ENCODE measurements at places on chromosomes 4 and X.

DNA sequence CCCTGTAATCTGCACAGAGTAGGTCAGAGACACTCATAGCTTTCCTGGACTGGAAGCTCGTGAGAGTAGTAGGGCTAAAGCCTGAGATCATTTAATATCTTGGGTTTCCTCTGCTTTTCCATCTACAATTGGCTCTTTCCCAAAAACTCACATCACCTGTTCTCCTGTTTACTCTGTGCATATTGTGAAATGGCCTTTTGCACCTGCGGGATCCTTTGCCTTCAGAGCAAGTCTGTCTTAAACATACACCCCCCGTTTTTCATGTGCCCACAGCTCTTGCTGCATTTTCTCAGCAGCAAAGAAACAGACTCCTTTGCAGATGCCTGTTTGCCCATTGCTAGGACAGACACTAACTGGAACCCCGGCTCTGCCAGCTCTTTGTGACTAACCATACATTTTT lies 608.3 kb upstream of the PCDH10 start:
- DNase-seq, result no peak

DNA sequence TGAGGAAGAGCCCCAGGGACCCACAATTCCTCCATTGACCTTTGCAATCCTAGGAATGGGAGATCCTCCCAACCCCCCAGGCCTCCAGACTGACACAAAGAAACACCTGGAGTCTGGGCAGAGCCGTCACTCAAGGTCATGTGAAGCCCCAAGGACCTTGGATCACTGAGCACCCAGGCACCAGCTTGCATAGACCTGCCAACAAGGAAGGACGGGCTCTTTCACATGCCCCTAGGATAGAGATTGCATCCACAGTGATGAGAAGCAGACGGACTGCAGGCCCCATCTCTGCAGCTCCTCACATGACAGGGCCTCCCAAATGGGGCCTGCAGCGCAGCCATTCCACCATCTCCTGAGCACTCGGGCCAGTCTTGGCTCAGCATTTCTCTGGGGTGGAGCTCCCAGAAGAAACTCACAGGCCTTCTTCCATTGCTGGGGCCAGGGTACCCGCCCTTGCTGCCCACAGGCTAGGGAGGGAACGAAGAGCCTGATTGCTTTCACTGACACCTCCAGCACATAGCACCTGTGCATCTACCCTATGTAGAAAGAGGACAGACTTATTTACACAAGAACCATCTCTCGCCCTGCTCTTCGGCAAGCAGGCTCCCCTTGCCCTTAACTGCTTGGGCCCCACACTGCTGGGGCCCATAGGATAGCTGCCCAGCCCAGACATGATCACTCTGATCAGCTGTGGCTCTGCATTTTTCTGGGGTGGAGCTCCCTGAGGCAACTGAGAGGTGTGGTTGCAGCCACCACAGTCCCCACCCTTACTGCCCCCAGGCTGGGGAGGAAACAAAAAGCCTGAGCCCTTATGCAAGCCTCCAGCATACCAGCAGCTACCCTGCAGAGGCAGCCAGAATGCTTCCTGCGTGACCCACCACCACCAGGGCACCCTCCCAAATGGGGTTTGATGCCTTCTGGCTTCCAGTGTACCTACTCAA lies 185.7 kb upstream of the ZCCHC13 start:
- DNase-seq, result no peak

DNA sequence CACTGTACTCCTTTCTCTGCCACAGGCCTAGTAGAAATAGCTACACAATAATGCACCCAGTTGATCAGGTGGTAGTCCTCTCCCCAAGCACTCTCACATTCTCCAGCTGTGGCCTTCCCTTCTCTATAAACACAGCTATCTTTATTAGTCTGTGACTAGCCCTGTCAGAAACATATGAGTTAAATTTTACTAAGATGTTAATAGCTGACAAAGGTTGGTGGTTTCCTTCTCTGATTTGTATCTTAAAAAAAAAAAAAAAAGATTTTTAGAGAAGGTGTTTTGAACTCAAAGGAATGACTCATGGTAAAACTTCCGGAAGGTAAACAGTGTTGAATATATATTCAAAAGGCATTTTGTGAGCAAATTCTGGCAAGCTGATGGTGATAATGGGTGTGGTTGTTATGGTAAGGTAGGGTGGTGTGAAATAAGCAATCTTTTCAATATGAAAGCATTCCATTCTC lies 327.4 kb downstream of the PPP3CA start:
- no peak for DNase-seq

GRCh38 chrX:77814210-77814609 lies 28.2 kb upstream of the ATRX start:
- DNase-seq, result no peak

- DNase-seq, result no peak
These were observed 14.9 kb downstream of the PNMA6F start for GRCh38 chrX:153306527-153307115.

DNA sequence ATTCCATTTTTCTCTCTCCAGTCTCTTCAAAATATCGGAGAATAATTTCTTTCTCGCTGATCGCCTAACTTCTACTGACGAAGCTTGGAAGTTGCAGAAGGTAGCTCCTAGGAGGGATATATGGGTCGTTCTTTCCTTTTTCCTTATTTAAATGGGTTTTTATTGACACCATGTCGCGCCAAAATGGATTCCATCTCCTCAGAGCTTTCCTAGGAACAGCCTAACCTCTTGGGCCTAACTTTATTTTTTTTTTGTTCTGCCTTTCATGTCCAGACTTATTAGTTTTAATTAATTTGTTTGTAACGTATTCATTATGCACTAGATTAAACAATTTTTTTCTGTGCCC lies 359.4 kb upstream of the ZCCHC13 start:
- DNase-seq, result no peak

GRCh38 chr4:74362347-74362746 lies 2.6 kb upstream of the EREG start:
- DNase-seq, result no peak

DNA sequence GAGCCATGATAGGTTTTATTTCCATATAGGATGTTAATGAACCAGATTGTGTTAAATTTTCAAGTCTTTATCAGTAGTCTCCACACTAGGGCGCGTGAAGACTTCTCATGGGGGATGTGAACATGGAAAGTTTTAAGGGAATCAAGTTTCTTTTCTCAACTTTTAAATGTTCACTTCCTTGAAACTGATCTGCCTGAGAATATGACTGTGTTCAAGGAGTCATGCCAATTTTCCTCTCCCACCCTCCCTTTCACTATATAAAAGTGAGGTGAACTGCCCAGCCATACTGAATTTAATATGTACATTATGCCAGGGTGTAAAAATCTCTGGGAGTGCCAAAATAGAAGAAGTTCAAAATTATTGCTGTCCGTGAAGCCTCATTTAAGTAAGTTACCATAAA lies 30.4 kb upstream of the HPGDS start:
- no peak for DNase-seq

DNA sequence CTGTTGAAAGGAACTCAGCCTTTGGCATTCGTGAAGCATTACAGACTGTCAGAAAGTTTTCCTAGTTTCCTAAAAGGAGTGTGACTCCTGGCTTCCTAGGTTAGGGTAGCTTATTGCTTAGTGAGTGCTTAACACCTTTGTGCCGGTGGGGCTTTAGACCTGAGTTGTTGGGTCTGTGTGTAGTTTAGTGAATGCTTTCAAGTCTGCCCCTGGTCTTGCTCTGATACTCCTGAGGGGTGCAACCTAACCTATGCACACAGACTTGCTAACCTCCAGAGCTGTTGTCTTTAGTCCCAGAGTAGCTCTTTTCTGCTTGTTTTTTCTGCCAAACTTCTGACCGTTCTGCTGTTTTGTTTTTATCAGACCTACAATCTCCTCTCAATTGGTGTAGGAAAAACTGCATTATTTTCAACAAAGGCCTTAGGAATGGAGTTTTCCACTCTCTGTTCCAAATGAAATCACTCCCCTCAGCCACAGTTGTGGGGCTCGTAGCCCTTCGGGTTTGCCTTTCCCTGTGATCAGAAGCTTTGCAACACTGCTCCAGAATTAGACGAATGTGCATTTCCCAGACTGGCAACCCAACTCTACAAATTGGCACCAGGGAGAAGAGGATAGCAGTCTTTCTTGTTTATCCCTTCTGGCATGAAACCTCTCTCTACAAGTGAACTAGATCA lies 1399.1 kb upstream of the PCDH7 start:
- DNase-seq, result no peak

- DNase-seq, result no peak
These were observed 631.6 kb downstream of the SPRY1 start for GRCh38 chr4:124028182-124028581.

GRCh38 chrX:132565273-132565672 lies 76.4 kb upstream of the MBNL3 start:
- no peak for DNase-seq

DNA sequence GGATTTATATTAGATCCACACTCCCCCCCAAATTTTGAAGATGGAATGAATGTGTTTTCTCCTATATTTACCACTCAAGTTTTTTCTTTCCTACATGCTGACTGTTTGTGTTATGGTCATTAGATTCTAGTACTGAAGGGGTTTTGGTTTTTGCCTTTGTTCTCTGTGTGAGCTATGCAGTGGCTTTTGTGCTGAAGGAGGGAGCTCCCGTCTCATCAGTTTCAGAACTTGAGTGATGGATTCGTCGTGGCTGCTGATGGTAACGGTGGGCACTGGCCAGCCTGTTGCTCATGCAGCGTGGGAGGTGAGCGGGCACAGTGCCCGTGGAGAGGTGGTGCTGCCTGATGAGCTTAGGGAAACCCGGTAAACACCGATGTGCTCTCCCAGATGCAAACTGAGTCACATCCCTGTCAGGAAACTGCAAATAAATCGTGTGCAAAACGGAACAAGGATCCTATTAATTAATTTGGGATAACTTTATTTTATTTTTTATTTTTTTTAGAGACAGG lies 101.5 kb downstream of the SORBS2 start:
- DNase-seq, result no peak

All from non-pigmented ciliary epithelial cell (primary cell).